ENCODE measurements at places on chromosomes 3 and 15.

- DNase-seq = no peak
Measured at GRCh38 chr3:169241991-169242707, 421.4 kb downstream of the MECOM start.

DNA sequence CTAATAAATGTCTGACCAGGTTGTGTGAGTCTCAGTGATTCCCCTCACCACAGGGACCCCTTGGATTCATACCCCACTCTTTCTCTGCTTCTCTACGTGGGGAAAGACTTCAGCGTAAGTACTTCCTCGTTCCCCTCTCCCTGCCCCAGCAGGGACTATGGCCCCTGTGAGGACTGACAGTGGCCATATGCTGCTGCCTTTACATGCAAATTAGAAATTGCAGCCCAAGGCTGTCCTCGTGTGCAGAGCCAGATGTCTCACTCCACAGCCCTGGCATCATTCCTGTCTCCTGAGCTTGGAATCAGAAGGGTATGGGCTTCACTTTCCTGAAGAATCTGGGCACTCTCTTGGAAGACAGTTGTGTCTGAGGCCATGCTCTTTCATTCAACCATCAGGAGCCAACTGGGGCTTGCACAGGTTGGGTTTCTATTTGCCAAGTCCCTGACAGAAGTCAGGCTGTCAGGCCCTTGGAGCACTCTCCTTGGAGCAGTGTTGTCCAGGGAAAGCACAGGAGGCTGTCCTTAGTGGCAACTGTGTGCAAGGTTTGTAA, 30.5 kb upstream of the IQCF2 start:
- DNase-seq = no peak

- no peak for DNase-seq
Measured at GRCh38 chr3:37307321-37307720, 132.9 kb upstream of the LRRFIP2 start.

GRCh38 chr3:138197058-138197457, 10.0 kb downstream of the ARMC8 start:
- no peak for DNase-seq

- no peak for DNase-seq
Measured at GRCh38 chr15:41284427-41285177, 47.8 kb downstream of the OIP5 start.

DNA sequence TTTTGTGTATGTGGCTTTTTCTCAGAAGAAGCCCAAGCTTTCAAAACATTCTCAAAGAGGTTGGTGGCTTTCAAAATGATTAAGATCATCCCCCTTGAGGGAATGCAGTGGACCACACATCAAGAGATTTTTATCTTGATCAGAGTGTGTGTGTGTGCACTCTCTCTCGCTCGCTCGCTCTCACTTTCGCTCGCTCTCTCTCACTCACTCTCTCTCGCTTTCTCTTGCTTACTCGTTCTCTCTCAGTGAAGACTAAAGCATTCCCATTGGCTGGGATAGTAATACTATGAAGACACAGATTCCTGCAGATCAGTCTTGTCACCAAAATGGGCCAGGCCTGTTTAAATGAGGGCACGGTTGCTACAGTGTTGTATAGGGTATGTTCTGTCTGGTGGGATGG, 365.7 kb downstream of the EDEM1 start:
- no peak for DNase-seq

DNA sequence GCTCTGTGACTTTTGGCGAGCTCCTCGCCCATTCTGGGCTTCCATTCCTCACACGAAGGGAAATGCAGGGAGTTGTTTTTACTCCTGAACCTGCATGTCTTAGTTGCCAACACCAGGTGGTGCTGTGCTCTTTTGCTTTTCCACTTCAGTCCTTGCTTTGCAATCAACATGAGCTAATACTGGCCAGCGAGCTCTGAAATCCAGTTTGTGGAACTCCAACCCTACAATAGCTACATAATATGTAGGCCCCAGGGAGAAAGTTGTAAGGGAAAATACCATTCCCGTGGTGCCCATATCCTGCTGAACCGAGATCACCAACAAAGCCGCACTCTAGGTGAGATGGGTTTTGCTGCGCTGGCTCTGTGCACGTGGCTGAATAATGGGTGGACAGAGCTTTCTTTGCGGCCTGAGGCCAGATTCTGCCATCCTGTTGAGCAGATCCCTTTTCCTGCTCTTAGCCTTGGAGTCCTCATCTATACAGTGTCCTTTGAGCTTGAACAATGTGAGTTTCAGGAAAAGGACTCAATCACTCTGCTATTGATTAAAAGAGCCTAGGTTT, 25.0 kb downstream of the LSM3 start:
- no peak for DNase-seq

GRCh38 chr15:40534371-40534770, 30.5 kb downstream of the CCDC32 start:
- DNase-seq = no peak

GRCh38 chr3:27657404-27657803, 64.7 kb downstream of the EOMES start:
- DNase-seq = no peak

- no peak for DNase-seq
Measured at GRCh38 chr3:49937090-49937489, 2.9 kb upstream of the RBM6 start.

GRCh38 chr15:96183867-96184266, 146.6 kb upstream of the NR2F2 start:
- DNase-seq = no peak

GRCh38 chr15:92676561-92676960, 21.0 kb upstream of the FAM174B start:
- no peak for DNase-seq

GRCh38 chr3:49623071-49623470, 51.1 kb upstream of the APEH start:
- DNase-seq = no peak

DNA sequence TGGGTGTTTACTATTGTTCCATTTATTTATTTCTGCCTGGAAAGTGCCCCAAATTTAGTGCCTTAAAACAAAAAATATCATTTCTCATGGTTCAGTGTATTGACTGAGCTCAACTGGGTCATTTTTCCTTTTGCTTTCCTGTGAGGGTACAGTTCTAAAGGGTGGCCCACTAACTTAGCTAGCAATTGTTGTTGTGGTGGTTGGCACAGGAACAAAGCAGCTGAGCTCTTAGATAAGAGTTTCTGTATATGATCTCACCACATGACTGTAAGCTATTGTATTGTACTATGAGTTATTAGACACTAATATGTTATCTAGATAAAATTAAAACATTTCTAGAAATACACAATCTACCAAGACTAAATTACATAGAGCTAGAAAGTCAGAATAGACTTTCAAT, 1283.7 kb downstream of the OTOL1 start:
- DNase-seq = no peak

- no peak for DNase-seq
Measured at GRCh38 chr3:138373736-138374094, 25.3 kb downstream of the MRAS start.

GRCh38 chr3:54969652-54970051, 41.8 kb upstream of the LRTM1 start:
- DNase-seq = no peak

GRCh38 chr15:41115652-41116115, 396 bp downstream of the INO80 start:
- no peak for DNase-seq

- no peak for DNase-seq
Measured at GRCh38 chr15:101028772-101029438, 109.7 kb downstream of the LRRK1 start.

GRCh38 chr15:48778331-48778730, 32.5 kb downstream of the CEP152 start:
- DNase-seq = no peak

DNA sequence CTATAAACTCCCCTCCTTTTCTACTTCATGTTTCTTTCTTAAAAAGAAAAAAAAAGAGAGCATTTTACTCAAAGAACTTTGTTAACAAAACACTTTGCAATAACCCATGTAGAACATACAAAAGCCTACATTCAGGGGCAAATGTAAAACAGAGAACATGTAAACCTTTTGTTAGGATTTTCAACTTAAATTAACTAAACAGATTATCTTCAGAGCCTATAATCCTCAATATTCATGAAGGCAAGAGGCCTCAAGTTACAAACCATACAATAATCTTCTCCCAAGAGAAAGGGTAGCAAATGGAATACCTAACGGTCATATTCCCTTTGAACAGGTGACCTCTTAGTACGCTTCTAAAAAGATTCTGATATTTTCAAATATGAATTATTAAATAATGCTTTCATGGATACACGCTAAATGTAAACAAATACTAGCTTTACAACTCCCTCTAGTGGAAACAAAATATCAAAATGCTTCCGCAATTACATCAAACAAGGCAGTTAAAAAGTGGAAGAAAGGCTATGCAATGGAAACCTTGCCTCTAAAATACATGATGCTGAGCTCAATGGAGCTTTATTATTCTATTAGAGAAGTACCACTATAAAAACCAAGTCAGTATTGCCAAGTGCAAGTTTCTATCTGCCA, 9.9 kb downstream of the CEP152 start:
- DNase-seq = no peak

DNA sequence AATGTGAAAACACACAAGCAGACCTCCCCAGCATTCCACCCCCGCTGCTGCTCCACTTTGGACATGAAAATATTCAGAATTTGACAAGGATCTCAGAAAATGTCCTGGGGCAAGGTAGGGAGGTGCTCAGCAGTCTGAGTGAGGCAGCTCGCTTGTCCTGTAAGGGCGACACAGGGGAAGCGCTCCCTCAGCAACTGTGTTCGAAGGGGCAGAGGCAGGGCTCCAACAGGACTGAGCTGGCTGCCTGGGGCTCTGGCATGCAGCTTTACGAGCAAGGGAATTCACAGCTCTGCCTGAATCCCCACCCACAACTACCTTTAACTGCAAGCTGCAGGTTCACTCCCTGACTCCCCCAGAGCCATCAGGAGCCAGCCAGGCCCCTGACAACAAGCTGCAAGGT, 287.0 kb upstream of the LYSMD4 start:
- DNase-seq = no peak

DNA sequence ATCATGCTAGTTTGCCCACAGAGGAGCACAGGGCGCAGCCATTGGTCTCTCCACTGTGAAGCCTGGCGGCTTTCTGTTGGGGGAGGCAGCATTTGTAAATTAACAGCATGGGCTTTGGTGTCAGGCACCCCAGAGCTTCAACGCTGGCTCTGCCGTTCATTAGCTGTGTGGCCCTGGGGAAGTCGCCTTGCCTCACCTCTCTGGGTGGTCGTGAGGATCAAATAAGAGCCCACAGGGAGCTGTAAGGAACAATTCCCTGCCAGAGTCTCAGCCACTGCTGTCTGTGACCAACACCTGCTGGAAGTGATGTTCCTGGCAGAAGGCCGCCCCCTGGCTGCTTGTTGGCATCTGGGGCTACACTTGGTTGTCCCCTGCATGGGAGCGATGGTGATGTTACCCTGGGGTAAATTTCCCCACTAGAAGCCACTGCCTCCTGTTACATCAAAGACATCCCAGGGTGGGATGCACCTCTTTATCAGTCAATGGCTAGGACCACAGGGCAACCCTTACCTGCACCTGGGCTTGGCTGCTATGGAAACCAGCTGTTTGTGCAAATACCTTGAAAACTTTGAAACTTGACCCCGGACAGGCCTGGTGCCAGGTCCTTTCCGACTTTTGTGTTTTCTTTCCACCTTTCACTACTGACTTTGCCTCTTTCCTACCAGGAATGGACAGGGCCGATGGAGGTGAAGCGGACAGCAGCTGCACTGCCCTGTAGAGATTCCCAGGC, 36.9 kb downstream of the DNASE1L3 start:
- no peak for DNase-seq

- no peak for DNase-seq
Measured at GRCh38 chr3:47910777-47911440, 105.3 kb downstream of the MAP4 start.

GRCh38 chr3:30596152-30596551, 10.2 kb upstream of the TGFBR2 start:
- DNase-seq = no peak

DNA sequence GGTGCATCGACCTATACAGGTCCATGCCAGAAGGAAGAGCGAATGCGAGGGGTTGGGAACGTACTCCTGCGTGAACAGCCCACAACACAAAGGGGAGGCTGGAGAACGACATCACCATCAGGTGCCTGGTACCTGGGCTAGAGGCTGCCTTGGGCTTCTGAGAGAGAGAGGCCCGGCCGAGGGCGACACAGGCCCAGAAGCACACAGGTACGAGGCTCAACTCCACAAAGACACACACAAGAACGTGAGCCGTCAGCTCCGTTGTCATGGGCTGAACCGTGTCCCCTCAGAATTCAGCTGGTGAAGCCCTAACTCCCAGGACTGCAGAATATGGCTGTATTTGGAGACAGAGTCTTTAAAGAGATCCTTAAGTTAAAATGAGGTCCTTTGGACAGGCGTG, 134.3 kb downstream of the ATP10A start:
- DNase-seq = no peak

- DNase-seq = no peak
Measured at GRCh38 chr3:23836536-23837230, 30.9 kb downstream of the UBE2E1 start.

DNA sequence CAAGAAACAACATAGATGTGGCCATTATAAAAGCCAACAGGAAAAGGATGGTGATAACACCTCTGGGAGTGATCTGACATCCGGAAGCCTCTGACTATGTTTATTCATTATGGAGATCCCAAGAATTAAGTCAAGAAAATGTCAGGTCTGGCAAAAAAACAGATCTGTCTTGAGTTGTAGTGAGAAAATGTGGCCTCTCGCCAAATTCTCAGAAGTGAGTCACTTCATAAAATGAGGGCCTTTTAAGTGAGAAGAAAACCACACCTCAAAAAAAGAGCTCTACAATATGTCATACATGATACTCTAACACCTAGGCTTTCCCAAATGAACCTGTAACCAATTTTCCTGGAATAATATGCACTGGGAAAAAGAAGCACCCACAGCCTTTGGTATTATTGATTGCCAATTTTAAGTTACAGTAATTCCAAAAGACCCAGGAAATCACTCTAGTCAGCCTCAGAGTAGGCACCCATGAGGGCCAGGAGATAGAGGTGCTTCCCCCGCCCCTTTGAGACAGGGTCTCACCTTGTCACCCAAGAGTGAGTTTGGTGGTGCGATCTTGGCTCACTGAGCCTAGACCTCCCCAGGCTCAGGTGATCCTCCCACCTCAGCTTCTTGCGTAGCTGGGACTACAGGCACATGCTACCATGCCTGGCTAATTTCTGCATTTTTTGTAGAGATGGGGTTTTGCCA, 38.0 kb downstream of the CCR3 start:
- no peak for DNase-seq

DNA sequence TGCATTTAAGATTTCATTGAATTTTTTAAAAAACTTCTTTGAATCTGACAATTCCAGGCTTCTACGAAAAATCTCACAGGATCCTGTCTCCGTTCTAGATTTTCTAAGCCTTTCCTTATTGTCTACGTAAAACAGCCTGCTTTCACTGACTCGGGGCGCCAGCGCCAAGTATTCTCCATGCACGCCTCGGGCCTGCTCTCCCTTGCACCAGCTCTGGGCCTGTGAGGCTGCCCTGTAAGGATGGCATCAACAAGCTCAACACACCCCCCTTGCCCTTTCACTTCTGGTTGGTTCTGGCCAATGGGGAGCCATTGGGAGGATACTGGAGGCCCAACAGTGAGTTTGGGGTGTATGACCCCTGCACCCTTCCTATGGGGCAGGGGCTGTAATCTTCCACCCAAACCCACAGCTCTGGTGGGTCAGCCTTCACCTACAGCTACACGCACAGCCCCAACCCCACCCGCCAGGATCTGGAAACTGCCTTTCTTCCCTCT, 47.8 kb downstream of the SLC41A3 start:
- no peak for DNase-seq
